ENCODE measurements at places on chromosomes 12 and 14.
A peak's percentile ranks its signal among the peaks of the same experiment; 100 is the strongest.

DNA sequence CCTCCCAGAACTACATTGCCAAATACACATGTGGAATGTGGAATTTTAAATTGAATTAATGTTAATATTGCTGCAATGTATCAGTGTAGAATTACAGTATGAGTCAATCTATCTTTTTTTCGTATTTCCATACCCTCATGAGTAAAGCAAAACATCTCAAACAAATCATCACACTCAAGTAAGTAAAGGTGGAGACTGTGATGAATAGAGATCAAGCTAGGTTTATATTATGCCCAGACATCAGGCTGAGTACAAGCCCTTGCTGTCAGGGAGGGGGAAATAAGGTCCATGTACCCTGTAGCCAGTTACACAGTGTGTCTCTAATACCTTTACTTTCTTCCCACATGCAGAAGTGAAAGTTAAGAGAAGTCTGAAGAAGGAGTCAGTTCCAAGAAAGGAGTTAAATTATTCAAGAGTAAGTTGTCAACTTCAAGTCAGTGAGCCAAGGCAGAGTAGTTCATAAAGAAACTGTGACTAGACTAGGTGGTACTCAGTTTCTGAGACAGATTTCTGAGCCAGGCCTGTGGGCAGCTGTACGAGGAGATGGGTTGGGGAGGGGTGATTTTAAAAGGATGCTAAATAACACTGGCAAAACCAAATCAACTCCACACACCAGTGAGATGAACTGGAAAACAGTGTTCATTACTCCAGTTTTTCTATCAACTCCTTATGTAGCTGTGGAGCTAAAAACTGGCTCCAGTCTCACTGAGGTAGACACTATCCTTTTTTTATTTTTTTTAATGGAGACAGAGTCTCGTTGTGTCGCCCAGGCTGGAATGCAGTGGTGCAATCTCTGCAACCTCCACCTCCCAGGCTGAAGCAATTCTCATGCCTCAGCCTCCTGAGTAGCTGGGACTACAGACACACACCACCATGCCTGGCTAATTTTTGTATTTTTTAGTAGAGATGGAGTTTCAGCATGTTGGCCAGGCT, 23.8 kb upstream of the STK38L start:
- DNase-seq: peak; percentile 12

DNA sequence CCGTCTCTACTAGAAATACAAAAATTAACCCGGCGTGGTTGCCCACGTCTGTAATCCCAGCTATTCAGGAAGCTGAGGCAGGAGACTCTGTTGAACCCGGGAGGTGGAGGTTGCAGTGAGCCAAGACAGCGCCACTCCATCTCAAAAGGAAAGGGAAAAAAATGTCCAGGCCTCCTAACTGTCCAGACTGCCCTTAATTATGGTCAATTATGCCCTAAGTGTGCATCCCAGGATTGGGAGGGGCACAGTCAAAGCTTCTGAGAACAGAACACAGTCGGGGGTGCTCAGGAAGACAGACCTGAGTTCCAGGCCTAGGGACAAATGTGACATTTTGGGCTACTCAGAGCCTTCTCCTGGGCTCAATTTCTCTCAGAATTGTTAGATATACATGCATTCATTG, 31.8 kb upstream of the SMUG1 start:
- no peak for DNase-seq

DNA sequence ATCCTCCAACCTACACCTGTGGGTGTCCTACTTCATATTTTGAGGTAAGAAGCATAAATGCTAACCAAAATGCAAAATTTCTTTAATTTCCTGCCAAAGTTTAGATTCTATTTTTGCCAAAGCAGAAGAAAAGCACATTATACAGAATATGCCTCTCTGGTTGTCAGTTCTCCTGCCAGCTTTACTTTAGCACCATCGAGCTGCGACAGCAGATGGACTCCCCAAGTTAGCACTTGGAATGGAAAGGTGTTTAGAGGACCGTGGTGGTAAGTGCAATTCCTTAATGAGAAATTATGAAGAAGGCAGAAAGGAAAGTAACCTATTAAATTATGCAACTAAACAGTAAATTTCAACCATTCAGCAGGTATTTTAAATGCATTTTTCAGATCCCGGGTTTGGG, 326.6 kb downstream of the RERGL start:
- no peak for DNase-seq

- DNase-seq: no peak
Observed at GRCh38 chr12:41101806-41102205, 86.3 kb upstream of the PDZRN4 start.

DNA sequence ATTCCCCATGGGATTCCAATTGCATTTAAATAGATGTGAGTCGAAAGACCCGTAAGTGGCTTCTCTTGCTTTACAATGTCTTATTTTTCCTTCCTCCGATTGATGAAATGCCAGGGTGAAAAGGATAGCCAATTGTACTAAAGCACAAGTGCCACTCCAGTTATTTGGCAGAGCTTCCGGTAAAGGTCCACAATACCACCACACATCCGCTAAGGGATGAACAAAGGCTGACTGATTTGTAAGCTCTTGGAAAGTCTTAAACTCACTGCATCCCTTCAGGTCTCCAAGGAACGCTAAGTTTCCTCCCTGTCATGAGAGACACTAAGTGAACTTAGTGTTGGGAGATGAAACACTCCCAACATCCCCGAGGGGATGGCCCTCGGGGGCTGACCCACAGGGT, 21.2 kb upstream of the RNASE1 start:
- DNase-seq: no peak

GRCh38 chr12:11702959-11703358, 53.5 kb downstream of the ETV6 start:
- DNase-seq: no peak

- DNase-seq: no peak
Observed at GRCh38 chr14:99968191-99968920, 96.9 kb upstream of the EVL start.

DNA sequence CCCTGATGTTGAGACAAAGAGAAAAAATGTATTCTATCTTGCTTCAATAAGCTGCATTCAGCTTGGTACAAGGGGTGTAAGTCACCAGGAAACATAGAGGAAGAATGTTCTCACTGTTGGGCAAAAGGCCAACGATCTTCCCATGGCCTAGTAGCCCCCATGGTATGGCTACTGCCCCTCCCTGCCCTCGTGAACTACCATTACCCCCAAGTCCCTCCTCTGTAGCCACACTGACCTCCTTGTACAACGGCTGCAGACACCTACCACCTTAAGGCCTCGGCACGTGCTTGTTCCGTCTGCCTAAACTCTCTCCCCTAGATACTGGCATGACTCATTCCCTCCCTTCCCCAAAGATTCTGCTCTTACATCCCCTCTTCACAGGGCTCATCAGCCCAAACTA, 81.9 kb upstream of the ANO2 start:
- DNase-seq: no peak

GRCh38 chr14:50061664-50062437, 54.5 kb downstream of the VCPKMT start:
- DNase-seq: no peak

- no peak for DNase-seq
Observed at GRCh38 chr12:56160193-56160763, 2.1 kb downstream of the MYL6 start.

DNA sequence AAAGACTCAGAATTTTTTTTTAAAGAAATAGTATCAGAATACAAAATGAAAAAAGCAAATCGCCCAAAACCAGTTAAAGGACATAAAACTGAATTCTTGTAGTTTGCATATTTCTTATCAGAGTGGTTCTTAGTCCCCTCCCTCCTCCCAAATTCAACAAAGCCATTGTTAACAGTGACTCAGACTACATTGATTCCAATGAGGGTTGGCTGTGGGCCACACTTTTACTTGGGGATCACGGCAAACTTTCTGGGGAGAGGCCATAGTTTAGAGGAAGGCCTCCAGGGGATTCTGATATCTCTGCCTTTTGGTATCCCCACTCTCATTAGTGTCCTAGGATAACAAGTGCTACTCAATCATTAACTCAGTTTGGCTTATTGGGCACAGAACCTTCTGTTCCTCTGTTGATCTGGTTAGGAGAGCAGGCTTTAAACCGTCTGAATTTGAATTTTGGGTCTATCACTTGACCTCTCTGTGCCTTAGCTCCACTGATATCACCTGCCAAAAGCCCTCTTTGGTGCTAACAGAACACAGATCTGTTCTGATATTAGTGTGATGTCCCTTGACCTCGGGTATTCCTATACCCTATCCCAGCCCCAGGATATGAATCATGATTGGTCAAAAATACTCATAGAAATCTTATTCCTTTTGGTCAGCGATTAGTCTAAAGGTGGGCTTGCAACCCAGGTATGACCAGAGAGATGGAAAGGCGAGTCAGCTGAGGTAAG, 45.2 kb upstream of the APPL2 start:
- no peak for DNase-seq

DNA sequence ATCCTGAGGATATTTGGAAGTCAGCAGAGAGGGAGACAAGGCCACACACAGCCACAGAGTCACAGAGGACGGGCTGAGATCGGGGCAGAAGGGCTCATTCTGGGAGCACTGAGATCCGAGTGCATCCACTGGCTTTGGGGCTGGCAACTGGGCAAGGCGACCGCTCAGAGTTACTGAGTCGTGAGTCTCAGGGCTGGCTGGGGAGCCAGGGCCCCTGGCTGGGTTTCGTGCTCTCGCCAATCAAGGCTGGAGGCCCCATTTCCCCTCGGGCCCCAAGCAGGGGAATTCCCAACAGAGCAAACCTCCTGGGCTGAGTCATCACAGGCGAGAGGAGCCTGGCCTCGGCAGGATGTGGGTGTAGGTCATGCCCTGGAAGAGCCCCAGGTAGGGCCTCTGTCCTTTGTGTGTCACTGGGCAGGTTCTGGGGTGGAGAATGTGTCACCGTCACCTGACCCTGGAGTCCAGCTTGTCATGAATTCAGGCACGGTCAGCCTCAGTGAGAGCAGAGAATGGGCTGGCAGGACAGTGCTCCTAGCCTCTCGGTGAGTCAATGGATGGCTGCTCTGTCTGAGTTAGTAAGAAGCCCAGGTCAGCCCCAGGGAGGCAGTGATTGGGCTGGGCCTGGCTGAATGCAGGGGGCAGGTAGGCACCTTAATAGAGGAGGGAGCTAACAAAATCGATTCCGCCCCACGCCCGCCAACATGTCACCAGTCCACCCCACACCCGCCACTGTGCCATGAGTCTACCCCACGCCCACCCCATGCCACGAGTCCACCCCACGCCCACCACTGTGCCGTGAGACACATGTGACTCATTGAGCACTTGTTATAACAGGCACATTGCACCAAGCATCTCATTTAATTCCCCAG, 16.9 kb downstream of the ASB2 start:
- peak; percentile 81 for DNase-seq

- DNase-seq: no peak
Observed at GRCh38 chr12:49032679-49033447, 14.3 kb upstream of the PRKAG1 start.

DNA sequence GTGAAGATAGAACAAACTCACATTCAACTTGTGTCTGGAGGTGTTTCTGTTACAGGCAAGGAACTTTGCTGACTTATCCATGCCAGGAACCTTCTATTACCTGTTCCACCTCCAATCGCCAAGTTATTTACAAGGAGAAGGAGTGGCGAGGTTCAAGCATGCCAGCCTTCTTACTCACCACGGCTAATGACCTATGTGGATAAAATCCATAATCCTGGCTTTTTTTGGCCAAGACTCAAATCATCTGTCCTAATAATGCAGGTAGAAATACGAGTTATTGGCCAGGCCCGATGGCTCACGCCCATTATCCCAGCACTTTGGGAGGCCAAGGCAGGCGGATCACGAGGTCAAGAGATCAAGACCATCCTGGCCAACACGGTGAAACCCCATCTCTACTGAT, 241.6 kb downstream of the TMEM132D start:
- DNase-seq: no peak

GRCh38 chr14:75234173-75235115, 44.2 kb upstream of the FOS start:
- DNase-seq: no peak

- DNase-seq: no peak
Observed at GRCh38 chr12:67669934-67670631, 21.5 kb downstream of the DYRK2 start.

- no peak for DNase-seq
Observed at GRCh38 chr12:67344979-67345710, 76.0 kb downstream of the CAND1 start.

DNA sequence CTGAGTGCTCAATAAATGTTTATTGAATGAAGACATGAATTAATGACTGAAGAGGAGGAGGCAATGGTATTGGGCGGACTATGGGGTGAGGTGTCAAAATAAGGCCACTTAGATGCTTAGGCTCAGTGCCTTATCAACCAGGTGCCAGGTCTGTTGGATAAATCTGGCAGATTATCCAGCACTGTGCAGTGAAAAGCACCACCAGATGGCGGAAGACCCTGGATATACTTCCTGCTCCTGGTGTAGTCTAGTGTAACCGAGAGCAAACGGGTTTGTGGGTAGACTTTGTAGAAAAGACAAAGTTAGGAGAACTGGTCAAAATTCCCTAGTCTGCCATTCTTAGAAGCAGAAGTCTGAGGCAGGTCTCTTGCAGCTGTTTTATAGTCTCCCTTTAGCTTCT, 306.3 kb downstream of the ATP23 start:
- no peak for DNase-seq

GRCh38 chr12:50520416-50521207, 15.8 kb downstream of the DIP2B start:
- no peak for DNase-seq

- no peak for DNase-seq
Observed at GRCh38 chr12:62078020-62078419, 182.2 kb upstream of the USP15 start.

DNA sequence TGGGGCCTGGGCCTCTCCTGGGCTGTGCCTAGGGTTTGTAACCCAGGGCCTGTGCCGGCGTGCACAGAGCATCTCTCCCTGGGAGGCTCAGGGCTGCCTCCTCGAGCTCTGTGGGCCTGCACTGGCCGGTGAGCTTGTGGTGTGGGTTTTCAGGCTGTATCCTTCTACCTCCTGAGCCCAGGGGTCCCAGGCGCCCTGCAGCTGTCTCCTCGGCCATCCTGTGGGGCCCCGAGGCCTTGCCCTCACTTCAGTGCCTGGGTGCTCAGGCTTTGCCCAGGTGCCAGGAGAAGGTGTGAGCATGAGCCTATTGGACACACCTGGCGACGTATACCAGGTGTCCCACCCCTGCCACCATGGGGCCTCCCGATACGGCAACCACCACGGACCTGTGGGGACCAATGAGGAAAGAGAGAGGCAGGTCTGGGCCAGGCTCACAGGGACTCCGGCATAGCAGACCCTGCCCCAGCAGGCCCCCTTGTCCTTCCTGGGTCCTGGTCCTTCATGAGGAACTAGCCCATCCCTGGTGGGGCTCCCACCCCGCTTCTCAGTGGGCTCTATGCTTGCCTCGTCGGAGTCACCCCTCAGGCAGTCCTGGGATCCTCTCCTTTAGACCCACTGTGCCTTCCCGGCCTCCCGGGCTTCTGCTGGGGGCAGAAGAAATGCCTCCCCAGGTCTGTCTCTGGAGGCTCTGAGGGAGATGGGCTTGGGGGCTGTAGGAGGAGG, 400.2 kb downstream of the TMEM121 start:
- DNase-seq: no peak
